Stimulated activated CD4-positive, alpha-beta T cell treated with anti-CD3 and anti-CD28 coated beads, TNF-alpha, amount 100 ng/mL, for 4 hours (primary cell): ENCODE measurements at places on chromosomes 7 and 10.

DNA sequence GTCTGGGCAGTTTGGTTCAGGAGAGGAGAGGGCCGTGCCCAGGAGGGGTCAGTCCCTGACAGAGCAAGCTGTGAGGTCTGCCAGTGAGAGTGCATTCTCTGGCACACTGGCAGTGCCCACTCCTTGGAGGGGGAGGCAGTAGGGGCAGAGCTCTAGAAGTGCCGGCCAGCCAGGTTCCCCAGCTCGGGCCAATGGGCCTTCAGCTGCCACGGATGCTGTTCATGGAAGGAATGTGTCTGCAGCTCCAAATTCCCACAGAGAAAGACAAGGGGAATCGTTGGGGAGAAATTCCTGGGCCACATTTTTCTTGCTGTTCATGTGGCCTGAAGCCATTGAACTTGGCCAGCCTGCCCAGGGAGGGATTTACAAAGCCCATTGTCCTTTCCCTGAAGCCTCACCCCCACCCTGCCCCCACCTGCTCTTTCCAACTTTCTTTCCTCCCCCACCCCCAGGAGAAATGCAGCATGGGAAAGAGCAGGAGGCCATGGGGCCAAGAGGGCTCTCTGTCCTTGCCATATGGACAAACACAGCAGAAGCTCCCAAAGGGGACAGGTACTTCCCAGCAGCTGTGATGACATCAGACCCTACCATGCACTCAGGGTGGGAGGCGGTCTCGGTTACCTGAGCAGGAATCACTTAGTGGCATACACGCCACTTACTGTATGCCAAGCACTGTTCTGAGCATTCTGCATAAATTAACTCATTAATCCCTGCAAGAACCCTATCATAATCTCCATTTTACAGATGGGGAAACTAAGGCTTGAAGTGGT is 70.7 kb downstream of the ARHGAP22 start:
- DNase-seq = no peak

GRCh38 chr10:75435291-75435690 is 3.9 kb downstream of the LRMDA start:
- DNase-seq = no peak

DNA sequence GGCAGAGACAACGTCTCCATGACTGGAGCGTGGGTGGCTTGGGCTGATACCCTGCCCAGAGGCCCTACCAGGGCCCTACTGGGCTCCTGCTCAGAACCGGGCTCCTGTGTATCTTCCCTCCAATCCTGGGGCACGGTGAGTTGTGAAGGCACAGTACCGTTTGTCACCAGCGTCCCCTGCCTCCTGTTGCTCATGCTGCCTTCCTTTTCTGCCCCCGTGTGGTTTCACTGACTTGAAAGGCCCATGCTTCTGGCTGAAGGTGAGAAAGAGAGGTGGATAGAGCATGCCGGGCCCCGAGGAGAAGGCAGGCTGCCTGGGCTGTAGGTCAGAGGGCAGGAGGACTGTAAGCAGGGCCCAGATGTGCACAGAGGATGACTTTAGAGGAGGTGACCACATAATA is 9.1 kb upstream of the DMBT1 start:
- DNase-seq = no peak

DNA sequence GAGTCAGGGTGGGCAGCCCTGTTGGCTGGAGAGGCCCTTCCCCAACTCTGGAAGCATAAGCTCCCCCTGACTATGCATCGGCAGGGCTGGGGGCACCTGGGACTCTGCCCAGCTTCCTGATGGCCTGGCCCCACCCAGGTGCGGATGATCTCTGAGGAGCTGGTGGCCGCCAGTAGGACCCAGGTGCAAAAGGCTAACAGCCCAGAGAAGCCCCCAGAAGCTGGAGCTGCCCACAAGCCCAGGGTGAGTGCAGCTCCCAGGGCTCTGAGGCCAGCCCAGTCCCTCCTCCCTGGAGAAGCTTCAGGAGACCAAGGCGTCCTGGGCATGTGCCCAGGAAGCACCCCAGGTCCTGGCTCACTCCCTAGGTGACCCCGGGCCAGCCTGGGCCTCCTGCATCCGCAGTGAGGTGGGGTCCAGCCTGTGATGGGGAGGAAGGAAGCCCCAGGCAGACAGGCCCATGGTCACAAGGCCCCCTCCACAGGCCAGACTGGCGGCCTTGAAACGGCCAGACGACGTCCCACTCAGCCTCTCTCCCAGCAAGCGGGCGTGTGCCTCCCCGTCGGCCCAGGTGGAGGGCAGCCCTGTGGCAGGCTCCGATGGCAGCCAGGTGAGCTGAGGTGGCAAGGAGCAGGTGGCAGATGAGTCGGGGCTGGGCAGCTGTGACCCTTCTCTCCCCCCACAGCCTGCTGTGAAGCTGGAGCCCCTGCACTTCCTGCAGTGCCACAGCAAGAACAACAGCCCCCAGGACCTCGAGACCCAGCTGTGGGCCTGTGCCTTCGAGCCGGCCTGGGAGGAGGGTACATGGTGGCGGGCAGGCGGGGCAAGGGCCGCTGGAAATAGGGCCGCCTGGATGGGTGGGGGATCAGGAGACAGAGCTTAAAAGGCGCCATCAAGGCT is 3.0 kb downstream of the LRWD1 start:
- DNase-seq = no peak

DNA sequence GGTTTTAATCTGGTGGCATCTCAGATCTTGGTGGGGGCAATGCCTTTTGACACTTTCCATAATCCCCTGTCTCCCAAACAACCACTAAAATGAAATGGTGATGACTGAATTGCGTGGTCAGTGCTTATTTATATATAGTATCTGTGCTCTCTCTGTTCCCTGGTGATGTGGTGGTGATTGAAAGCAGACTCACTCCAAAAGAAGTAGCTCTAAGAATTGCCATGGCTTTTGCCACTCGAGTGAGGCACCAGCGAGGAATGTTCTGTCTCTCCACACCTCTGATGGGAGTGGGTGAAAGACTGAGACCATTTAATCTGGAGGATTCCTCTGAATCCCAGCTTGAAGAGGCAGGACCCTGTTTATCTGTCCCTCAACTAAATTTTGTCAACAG is 2.8 kb downstream of the DUSP5 start:
- no peak for DNase-seq

DNA sequence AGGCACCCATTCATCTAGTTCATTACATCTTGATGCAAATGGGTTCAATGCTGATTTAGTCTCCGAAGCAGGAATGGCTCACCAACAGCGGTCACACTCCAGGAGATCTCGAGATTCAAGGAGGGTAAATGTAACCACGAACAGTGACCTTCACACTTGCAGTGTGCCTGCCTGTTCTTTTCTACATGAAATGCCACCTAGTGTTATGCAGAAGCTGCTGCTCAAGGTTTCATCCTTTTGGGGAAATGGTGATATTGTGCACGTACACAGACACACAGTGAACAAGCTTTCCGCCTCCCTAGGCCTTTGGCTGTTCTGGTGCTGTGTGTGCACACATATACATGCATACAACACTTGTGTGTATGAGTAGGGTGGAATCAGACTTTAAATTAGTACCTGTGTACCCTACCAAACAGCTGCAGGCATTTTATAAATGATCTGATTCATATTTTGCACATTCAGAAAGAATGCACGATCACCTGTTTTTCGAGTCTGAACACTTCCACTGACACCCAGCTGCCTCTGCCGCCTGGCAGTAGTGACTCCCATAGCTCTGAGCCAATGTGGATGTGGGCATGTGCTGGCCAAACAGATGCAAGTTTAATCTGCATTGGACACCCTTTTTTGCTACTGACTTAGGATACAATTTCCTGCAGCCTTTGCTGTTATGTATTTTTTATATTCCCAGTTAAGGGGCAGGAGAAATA is 100.5 kb downstream of the TACC2 start:
- DNase-seq = no peak

- DNase-seq = no peak
Observed at GRCh38 chr10:80443531-80443974, 10.6 kb upstream of the TSPAN14 start.

GRCh38 chr10:96638696-96639095 is 51.9 kb upstream of the TM9SF3 start:
- no peak for DNase-seq

DNA sequence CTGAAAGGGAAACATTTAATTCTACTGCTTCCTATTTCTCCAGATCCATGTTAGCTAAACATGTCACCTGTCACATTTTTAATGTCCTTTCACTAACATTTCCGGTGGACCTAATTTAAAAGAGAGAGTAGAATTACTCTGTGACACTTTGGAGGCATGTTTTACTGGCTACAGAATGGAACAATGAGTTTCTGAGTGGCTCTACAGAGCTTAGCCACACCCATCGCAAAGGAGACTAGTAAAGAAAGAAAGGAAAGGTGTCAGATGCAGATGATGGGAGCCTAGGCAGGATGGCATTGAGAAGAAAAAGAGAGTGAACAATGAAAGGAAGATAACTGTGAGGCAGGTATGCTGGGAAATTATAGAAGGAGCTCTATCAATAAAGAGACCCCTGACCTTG is 35.9 kb downstream of the NDUFB2 start:
- no peak for DNase-seq

DNA sequence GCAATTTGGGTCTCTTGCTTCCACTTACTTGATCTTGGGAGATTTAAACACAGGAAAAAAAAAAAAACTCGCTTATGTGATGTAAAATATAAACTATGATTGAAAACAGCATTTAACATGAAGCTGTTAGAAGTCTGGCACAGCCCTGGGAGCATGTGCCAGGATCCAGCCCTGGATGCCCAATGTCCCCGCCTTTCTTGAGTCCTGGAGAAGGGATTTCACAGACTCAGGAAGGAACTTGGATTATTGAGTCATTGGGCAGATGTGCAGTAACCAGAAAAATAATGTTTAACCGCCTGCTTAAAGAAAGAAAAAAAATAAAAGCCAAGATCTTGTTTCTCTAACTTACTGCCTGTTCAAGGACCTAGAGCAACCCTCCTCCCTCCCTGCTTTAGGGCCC is 3.7 kb upstream of the JCAD start:
- DNase-seq = no peak

DNA sequence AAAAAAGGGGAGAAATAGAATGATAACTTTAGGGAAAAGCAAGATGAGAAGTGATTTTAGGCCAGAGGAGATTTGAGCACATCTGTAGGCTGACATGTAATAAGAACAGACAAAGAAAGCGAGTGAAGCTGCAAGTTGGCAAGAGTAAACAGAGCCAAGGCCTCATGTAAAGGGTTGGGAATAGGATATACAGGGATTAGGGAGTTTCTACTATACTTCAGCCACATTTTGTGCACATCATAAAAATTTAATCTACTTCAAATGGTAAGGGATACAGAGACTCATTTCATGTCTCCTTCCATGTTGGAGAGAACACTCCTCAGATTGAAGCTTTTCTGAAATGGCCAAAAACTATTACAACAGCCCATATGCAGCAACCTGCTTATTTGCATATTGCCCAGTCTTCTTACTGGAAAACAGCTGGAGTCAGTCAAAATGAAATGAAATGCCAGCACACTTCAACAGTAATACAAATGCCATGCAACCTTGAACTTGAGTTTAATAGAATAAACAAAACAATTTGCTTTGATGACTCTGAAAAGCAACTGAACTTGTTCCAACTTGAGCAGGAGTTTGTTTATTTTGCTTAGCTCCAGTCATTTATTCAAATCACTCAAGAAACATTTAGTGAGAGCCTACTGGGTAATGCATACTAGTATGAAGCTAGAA is 49.9 kb downstream of the NRCAM start:
- DNase-seq = no peak

DNA sequence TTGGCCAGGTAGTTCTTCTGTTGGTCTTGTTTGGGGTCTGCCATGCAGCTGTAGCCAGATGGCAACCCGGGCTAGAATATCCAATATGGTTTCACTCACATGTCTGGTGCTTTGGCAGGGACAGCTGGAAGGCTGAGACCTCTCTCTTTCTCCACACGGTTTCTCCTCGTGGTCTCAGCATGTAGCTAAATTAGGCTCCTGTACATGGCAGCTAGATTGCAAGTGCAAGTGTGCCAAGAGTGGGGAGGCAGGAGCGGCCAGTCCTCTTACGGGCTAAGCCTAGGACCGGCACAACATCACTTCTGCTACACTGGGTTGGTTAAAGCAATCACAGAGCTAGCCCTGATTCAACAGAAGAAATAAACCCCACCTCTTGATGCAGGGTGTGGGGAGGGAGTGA is 9.3 kb upstream of the PDE1C start:
- no peak for DNase-seq

- DNase-seq = no peak
Observed at GRCh38 chr7:133044722-133045473, 37.0 kb downstream of the CHCHD3 start.

- no peak for DNase-seq
Observed at GRCh38 chr7:108326938-108327337, 129.3 kb downstream of the NRCAM start.

GRCh38 chr7:131889572-131890150 is 333.2 kb upstream of the PODXL start:
- no peak for DNase-seq

DNA sequence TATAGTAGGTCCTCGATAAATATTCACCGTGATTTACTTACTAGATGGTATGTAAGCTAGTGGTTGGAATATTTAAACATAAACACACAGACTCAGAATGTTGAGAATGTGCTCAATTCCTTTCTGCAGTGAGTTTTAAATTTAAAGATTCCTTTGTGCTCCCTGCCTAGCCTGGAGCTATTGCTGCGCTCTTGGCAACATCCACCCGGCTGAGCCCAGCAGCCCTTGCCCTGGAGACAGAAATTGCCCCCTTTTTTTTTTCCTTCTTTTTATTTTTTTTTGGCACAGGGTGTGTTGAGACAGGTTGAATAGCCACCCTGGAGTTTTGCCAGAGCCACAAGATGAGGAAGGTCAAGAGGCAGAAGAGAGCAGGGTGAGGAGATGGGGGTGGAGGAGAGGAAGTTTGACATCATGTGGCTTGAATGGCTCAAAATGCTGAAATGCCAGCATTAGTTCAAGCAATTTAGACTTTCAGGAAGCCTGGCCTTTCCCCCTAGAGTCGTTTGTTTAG is 180.8 kb downstream of the PRKCQ start:
- no peak for DNase-seq

GRCh38 chr7:134593530-134594392 is 44.9 kb downstream of the AKR1B15 start:
- no peak for DNase-seq
